ENCODE measurements at places on chromosomes 4 and X.

GRCh38 chr4:120692964-120693363, 229.6 kb downstream of the PRDM5 start:
- DNase-seq = no peak

DNA sequence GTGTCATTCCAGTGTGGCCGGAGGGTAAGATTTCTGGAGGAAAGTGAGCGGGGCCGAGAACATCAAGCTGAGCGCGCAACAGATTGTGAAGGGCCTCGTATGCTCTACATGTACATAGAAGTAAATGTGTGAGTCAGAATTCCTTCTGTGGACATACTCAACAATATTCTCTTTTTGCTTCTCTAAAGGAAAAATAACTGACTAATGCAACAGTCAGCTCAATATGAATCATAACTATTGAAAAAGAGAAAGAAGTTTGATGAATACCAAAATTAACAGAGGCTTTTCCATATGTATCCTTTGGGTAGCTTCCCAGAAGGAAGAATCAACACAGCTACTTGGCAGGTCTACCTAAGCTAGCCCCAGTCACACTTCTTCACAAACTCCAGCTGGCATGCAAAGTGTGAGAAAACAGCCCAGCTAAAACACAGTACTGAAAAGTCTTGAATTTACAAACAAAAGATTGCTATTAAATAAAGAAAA, 87.5 kb upstream of the ZFP42 start:
- no peak for DNase-seq

DNA sequence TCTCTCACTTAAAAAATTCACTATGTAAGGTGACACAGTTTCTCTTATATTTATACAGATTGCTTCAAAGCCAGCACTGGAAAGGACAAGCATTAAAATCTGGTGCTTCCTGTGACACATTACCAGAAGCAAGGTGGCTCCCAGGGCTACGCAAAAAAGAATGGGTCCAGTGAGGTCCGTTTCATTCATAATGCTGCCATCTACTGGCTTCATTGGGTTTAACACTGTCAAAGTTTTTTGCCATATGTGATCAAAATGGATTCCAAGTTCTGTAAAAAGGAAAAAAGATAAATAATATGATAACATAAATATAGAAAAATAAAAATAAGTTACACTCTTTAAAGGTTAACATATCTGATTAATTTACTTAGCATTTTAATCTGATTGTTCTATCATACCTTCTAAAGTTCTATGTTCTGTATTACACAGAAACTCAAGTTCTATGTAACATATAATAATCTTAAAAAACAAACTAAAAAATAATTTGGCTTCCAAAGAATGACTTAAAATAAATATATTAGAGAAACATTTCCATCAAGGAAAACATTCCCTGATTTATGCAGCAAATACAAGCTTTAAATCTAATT, 22.1 kb downstream of the YIPF7 start:
- DNase-seq = peak; percentile 11

GRCh38 chr4:24472161-24472510, 112.2 kb downstream of the DHX15 start:
- no peak for DNase-seq
